ENCODE measurements at places on chromosomes 2 and 18. TPM values are rescaled to one million over a fixed set of nuclear protein-coding genes. Genes with fewer than 3 reads are reported as not detected.

TSPYL6 gene
- not detected for total RNA-seq

ZNF512 gene
- total RNA-seq: 18.8 TPM

RNF138 gene
- 11.8 TPM for total RNA-seq

LHCGR gene
- total RNA-seq: not detected

HOXD13 gene
- 0.18 TPM for total RNA-seq

TRAPPC8 gene
- total RNA-seq: 13.6 TPM

SERPINB3 gene
- total RNA-seq: 0.06 TPM

HOXD11 gene
- total RNA-seq: 6.5 TPM

LTBP1 gene
- 42.1 TPM for total RNA-seq

ASPRV1 gene
- total RNA-seq: 0.38 TPM

SNED1 gene
- total RNA-seq: 1.1 TPM
